ENCODE measurements at places on chromosomes 4 and X.

GRCh38 chr4:39706741-39707511, 9.0 kb downstream of the UBE2K start:
- peak; percentile 51 for DNase-seq

- no peak for DNase-seq
Measured at GRCh38 chr4:3440979-3441500, 728 bp upstream of the HGFAC start.

DNA sequence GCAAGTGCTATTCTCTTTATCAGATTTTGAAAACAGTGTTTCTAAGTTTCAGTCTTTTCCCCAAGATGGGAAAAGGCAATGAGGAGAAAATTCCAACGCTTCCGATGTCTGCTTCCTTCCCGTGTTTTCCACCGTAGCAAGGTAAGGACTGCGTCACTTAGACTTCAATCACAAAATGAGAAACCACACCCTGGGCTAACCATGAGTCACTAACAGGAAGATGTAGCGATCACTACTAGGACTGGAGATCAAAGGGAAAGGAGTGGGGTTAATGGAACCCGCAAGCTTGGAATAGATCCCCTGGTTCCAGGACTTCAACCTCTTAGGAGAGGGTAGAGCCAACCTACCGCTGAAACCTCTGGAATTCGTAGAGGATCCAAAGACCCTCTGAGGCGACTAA, 250.7 kb upstream of the ZFP42 start:
- DNase-seq = no peak

DNA sequence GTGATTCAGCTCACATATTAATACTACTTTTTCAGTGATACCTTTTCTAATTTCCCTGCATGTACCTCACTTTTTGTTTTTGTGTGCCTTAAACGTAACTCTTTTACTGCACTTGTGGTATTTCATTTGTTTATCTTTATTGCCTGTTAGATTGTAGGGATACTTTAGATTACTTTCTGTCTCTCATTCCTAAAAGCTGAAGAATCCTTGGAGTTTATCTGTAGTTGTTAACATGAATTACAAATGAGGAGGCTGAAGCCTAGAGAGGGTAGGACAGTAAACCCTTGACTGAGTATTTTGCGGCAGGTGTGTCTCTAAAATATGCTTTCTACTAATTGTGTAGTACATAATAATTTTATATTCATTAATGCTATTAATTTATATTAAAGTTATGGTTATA, 34.9 kb downstream of the BMP2K start:
- no peak for DNase-seq

DNA sequence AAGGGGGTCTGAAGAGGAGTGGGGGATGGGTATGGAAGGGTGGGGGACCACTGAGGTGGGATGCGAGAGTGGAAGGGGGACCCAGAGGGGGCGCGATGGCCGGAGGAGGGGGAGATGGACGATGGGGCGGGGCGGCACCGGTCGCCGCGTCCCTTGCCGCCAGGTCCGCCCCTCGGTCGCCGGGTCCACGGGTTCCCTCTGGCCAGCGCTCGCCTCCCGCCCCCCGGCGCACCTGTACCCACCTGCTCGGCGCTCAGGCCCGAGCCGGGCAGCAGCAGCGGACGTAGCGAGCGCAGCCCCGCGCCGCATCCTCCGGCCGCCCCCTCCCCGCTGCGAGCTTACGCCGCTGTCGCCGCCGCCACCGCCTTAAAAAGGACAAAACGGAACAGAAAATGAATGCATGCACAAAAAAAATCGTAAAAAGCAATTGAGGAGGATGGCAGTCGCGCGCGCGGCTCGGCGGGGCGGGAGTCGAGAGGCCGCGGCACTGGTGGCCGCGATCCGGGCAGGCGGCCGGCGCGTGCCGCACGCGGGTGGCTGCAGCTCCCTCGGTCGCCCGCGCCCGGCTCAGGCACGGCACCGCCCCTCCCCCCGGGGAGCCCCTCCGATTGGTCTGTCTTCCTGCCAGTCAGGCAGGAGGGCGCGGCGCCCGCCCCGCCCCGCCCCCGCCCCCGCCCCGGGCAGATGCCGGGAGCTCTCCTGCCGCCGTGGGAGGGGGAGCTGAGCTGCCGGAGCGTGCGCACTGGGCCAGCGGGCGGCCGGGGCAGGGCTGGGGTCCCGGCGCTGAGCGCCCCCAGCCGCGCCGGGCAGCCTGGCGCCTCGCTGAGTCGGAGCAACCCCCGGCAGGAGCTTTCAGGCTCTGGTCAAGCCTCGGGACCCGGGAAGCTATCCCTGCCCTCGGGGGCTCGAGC, at the start of gene JAKMIP1:
Gene JAKMIP1, minus strand, starts transcription at position 539 of the 911 bp plus-strand sequence. CDS start 87,699 bp downstream, outside the sequence.
- DNase-seq = peak; percentile 37

DNA sequence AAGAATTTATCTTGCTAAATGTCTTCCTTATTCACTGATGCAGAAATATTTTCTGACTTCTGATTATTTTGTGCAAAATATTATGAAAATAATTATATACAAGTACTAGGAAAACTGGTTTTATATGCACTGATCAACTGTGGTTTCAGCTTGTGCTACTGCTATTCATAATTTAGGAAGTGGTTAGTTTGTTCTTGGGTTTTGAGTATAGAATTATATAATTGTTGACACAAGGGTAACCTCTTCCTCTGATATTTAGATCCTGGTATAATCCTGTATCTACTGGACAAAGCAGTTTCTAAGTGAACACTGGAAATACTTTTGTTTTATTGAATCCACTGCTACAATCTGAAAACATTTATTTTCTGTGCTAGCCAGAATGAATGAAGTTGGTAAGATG, 182.8 kb downstream of the PDGFC start:
- DNase-seq = no peak

DNA sequence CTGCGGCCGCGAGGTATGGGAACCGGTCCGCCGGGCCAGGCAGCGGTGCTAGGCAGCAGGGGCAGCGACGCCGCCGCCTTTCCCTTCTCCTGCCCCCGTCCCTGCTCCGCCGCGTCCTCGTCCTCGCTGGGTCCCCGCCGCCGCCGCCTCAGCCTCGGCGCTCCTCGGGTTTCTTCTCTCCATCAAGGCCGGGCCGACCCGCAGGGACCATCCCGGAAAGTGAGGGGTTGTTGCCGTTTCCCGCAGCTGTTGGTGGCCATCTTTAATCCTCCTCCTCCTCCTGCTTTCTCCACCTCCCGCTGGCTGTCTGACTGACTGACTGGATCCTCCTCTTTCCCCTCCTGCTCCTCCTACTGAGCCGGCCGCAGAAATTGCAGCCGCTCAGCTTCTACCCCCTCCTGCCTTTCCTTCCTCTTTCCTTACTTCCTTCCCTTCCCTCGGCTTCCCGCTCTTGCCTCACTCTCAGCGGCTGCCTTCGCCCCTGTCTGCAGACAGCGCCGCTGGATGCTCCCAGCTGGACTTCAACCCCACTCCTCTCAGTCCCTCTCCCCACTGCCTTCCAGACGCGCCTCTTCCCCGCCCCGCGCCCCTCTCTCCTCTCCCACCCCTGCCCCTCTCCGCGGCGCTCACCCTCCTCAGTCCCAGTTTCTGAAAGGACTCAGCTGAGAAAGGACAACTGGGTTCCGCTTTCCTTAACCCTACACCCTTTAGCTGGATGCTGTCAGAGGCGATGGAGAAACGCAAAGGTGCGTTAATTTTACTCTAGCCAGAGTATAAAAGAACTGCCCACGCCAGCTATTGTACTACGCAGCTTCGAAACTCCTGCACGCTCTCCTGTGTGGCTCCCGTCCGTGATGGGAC, at the start of gene WDFY3:
Gene WDFY3, minus strand, starts transcription at position 309 of the 861 bp plus-strand sequence. CDS start 106,099 bp downstream, outside the sequence.
- peak; percentile 91 for DNase-seq

DNA sequence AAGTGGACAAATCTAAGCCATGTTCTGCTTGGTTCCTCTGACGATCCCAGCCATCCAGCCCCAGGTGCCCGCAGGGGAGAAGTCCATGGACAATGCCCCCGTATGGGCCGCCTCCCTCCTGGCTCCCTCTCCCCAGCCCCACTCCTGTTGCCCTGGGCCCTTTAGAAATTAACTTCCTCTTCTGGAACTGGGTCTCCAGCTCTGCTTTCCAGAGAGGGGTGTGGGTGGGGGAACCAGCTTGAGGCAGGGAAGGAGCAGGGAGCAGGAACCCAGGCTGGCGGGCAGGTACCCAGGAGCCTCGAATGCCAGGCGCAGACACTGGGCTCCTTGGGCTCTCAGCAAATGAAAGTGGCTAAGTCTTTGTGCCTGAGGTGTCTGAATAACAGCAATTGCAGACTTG, 12.7 kb upstream of the ABLIM2 start:
- no peak for DNase-seq

GRCh38 chr4:126777649-126778048, 855.1 kb upstream of the INTU start:
- DNase-seq = peak; percentile 32

- peak; percentile 41 for DNase-seq
Measured at GRCh38 chr4:73068491-73069337, 802 bp downstream of the COX18 start.

DNA sequence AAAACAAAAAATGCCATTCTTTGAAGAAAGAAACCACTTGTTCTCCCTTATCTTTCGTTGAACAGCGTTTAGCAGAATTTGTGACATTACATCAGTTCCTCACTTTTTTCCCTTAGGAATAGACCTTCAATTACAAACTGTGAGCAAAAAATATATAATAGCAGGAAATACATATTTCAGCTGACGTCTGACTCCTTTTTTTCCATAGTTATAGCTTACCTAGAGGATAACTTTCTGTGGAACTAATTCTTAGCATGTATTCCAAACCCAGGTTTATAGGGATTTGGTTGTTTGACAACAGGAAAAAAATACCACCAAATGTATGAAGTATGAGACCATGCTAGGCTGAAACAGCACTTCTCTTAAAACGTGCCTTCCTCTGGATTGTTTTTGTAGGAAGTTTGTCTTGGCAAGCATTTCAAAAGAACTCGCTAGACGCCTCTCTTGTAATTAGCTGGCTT, 2.0 kb upstream of the LIMCH1 start:
- no peak for DNase-seq

DNA sequence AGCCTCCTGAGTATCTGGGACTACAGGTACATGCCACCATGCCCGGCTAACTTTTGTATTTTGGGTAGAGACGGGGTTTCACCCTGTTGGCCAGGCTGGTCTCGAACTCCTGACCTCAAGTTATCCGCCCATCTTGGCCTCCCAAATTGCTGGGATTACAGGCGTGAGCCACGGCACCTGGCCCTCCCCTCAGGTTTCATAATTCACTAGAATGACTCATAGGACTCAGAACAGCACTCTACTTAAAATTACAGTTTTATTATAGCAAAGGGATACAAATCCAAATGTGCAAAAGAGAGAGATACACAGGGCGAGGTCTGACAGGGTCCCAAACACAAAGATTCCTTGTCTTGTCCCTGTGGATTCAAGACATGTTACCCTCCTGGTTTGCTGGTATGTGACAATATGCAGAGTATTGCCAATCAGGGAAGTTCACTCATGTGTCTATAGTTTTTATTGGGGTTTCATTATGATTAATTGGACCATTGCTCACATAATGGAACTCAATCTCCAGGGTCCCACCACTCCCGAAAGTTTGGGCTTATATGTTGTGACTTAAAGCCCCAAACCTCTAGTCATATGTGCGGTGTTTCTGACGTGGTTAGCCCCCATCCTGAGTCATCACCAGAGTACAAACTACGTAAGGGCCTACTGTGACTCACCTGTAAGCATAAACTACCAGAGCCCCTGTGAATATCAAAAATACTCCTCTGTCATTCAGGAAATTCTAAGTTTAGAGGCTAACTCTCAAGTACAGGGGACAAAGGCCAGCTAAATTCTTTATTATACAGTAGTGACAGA, 5.2 kb downstream of the YIPF6 start:
- peak; percentile 33 for DNase-seq

DNA sequence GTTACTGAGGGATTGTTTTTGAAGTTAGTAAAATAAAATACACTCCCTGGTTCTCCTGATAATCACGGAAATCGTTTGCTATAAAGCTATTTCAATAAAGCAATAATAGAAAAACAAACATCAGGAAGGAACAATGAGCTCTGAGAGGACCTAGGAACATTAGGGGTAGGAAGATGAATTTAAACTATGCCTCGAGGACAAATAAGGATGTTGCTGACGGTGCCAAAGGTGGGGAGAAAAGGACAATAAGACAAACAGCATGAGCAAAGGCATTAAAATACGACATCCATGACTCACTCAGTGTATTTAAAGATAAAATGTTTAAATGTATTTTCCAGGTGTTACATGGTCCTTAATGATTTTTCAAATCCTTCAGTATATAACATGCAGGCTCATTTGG, 110.3 kb downstream of the MTNR1A start:
- DNase-seq = no peak

DNA sequence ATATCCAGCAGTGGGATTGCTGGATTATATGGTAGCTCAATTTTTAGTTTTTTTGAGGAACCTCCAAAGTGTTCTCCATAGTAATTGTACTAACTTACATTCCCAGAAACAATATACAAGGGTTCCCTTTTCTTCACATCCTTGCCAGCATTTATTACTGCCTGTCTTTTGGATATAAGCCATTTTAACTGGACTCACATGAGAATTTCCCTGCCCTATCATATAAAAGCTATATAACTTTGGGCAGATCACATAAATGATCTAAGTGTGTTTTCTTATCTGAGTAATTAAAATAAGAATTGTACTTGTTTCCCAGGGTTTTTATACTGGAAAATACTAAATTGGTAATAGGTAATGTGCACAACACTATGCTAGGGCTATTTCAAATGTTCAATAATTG, 25.4 kb downstream of the APOOL start:
- no peak for DNase-seq

GRCh38 chr4:38166768-38167167, 206.6 kb downstream of the PTTG2 start:
- DNase-seq = no peak

GRCh38 chrX:107750861-107751445, 24.6 kb downstream of the TSC22D3 start:
- no peak for DNase-seq

GRCh38 chrX:42079968-42080367, 156.6 kb upstream of the CASK start:
- no peak for DNase-seq

GRCh38 chr4:10629394-10629793, 55.2 kb downstream of the CLNK start:
- no peak for DNase-seq

GRCh38 chr4:133598779-133599178, 449.7 kb downstream of the PCDH10 start:
- no peak for DNase-seq

DNA sequence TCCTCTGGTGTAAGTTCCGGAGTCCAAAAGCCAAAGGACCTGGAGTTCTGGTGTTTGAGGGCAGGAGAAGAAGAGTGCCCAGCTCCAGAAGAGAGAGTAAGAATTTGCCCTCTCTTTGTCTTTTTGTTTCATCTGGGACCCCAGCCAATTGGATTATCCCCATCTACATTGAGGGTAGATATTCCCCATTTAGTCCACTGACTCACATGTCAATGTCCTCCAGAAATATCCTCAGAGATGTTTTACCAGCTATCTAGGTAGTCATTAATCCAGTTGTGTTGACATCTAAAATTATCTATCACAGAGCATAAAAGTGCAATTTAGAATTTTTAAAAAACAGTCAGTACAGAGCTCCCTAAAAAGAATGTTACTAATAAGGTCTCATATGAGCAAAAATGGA, 132.9 kb upstream of the TMEM47 start:
- DNase-seq = no peak

DNA sequence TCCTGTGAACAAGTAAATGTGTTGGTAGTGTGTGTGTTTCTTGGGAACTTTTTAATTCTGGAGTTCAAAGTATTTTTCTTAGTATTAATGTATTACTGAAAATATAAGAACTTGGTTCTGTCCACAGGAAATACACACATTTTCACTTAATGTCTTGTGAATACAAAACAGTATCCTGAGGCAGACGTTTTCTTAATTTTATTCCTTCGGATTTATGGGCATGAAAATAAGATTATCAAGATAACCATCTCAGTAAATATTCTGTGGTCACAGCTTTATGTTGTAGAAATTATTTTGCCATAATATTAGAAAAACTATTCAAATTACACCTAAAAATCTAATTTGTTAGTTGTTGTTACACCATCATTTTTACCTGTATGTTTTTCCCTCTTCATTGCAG, 29.8 kb downstream of the NFKB1 start:
- no peak for DNase-seq

Data from cardiac fibroblast (primary cell).